ENCODE measurements at places on chromosomes 13 and 19.

- no peak for DNase-seq
Measured at GRCh38 chr13:55439450-55439849, 1701.3 kb upstream of the PRR20A start.

DNA sequence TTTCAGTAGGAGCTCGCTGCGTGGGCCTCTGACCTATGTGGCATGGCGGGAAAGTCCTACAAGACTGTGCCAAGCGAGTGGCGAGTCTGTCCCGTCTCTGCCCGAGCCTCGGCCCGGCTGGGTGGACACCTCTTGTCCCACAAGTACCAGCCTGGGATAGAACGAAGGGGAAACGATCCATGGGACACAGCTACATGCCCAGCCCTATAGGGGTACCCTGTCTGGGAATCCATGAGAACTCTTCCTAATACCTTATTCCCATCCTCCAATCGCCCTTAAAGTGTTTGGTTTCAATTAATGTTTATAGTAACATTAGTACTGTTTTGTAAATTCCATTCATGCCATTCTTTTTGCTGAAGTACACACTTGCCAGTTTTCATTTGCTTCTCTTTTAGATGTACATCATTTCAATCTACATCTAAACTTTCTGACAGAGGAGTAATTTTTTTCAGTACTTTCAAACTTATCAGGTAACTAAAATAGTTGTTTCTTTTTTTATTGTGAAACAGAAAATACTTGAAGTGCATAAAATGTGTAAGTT lies 667 bp upstream of the ZNF790 start:
- DNase-seq: no peak

DNA sequence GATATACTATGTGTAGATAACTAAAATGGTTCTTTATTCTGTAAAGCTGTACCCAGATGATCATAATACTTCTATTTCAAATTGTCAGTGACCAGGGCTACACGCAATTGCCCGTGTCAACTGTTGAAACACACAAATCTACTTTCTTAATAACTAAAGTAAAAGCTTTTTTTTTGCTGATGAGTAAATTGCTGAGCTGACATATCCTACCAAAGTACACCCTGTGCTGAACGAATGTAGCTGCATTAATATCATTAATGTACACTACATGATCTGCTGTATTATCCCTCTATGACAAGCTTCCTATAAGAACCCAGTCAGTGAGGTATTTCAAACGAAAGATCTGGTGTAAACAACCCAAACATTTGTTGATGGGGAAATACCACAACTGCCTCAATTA lies 827.2 kb upstream of the ATXN8OS start:
- DNase-seq: no peak

- DNase-seq: no peak
Measured at GRCh38 chr19:30406220-30407067, 34.3 kb downstream of the ZNF536 start.

DNA sequence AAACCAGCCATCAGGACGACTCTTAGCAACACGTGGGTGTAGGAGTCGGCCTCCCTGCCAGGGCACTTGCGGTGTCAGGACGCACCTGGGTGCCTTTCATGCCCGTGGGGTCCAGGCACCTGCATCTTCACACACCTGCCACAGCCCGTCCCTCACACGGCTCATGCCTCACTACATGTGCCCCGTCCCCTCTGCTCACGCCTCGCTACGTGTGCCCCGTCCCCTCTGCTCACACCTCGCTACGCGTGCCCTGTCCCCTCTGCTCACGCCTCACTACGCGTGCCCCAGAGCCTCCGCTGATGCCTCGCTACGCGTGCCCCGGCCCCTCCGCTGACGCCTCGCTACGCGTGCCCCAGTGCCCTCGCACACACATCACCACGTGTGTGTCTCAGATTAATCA lies 58.0 kb upstream of the F7 start:
- no peak for DNase-seq

GRCh38 chr13:29722415-29722814 lies 126.9 kb upstream of the SLC7A1 start:
- DNase-seq: no peak

- DNase-seq: no peak
Measured at GRCh38 chr13:104106705-104107393, 1040.6 kb upstream of the SLC10A2 start.

GRCh38 chr13:97726664-97727280 lies 226.7 kb upstream of the IPO5 start:
- DNase-seq: peak; percentile 15

GRCh38 chr13:40317980-40318327 lies 348.5 kb downstream of the FOXO1 start:
- no peak for DNase-seq

DNA sequence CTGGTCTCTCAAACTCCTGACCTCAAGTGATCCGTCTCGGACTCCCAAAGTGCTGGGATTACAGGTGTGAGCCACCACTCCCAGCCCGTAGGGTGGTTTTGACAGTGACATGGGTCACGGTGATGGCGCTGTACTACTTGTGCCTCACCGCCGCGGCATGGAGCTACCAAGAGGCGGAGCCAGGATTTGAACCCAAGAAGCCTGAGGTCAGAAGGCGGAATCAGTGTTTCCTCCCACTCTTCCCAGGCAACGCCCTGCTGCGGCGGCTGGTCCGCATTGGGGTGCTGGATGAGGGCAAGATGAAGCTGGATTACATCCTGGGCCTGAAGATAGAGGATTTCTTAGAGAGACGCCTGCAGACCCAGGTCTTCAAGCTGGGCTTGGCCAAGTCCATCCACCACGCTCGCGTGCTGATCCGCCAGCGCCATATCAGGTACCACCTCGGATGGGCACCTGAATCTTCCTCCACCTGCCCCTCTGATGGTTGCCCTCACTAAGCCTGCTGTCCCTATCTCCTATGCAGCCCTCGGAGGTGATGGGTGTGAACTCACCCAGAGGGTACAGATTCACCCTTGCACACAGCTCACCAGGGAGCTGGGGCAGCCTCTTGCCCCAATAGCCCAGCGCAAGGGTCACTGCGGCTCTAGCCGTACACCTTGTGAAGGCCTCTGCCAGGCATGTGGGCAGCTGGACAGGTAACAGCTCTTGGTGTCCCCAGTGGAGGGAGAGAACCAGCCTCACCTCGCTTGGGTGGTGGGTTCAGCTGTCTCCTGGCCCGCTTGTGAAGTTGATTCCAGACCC lies 5.6 kb downstream of the RPS9 start:
- no peak for DNase-seq

DNA sequence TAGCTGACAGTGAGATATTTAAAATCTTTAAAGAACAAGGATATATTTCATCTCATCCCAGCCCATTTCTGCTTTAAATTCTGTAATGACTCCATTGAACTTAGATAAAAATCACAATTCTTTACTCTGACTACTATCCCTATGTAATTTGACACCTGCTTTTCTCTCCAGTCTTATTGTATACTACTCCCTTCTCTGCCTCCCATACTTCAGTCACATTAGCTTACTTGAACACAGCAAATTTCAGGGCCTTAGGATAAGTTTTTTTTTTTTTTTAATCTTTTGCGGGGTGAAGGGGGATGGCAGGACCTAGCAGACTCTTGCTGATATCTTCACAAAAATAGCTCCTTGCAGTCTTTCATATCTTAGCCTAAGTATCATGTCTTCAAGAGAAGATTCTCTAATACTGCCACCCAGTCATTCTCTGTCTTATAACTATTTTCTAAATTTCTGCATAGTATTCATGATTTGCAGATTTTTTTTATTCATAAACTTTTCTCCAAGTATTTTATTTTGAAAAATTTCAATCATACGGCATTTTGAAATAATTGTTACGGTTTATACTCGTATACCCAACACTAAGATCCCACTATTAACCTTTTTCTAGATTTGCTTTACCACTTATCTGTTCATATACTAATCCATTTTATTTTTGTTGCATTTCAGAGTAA lies 151.4 kb downstream of the PCCA start:
- no peak for DNase-seq

- no peak for DNase-seq
Measured at GRCh38 chr13:45781553-45782326, 69.8 kb downstream of the SIAH3 start.

DNA sequence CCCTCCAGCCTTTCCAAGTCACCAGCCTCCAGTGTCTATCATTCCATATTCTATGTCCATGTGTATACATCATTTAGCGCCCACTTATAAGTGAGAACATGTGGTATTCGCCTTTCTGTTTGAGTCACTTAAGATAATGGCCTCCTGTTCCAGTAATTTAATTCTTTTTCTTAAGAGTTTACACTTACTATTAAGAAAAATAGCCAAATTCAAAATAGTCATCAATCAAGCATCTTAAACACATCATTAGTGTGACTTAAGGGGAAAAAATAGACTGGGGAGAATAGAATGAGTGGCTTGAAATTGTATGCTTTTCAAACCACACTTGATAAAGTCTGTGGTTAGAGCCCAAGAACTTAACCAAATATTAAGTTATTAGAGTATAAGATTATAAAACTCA lies 248.0 kb downstream of the MAB21L1 start:
- no peak for DNase-seq

- DNase-seq: peak; percentile 27
Measured at GRCh38 chr13:104571161-104571892, 1505.1 kb upstream of the SLC10A2 start.

DNA sequence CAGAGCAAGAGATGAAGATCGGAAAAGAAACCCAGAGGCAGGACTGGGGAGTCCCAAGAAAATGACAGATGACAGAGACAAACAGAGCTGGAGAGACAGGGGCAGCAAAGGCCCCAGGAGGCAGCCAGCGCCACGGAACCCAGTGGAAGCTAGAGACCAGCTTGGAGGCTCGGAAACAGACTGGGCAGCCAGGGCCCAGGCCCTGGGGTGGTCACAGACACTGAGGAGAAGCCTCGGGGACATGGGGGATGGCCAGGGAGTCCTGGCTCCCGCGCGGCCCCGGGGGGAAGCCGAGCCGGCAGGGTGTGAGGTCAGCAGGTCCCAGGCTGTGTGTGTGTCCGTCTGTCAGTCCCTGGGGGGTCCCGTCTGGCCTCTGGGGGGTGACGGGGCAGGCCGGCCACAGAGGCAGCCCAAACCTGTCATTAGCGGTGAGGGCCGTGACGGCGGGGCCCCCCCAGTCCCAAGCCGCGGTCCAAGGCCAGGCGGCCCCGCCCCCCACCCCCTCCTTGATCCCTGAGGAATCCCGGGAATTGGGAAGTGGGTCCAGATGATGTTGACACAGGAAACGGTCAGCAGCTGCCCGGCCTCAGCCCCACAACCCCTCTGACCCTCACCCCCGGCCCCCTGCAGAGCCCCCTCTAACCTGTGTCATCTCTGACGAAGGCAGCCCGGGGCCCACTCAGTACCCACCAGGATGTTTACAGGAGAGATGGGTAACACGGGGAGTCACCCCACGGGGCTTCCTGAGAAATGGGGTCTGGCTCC lies 2.5 kb upstream of the TMEM190 start:
- no peak for DNase-seq

DNA sequence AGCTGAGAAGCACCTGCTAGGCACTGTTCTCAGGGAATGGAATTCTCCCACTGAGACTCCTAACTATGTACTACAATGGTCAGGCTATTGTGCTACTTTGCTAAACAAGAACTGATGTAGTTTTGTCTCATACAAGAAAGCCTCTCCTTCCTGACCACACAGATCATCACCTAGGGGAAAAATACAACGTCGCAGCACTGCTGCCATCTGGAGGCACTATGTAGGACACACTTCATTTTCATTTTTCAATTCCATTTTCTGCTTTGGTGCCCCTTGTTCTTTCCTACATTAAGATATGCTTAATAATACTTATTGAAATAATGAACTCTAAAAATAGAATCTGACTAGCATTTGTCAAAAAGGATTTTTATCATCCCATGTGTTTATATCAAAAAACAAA lies 21.1 kb downstream of the PROSER1 start:
- peak; percentile 6 for DNase-seq

DNA sequence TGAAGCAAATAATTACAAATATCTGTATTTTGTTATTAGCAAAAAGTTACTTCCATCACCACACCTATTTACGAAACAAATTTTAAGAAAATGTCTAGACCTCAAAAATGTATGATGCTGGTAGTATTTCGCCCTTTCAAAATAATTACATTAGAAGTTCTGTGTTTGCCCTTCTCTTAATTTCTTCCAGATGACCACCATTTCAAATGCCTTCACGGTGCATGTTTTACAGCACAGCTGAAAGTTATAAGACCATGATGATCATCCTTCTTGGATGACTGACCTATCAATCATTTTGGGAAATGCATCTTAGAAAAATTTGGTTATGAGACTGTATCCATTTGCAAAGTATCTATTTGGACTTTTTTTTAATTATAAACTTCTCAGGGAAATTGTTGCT lies 390.8 kb downstream of the SLITRK6 start:
- peak; percentile 30 for DNase-seq

GRCh38 chr13:106752584-106753170 lies 184.7 kb upstream of the ARGLU1 start:
- DNase-seq: no peak

DNA sequence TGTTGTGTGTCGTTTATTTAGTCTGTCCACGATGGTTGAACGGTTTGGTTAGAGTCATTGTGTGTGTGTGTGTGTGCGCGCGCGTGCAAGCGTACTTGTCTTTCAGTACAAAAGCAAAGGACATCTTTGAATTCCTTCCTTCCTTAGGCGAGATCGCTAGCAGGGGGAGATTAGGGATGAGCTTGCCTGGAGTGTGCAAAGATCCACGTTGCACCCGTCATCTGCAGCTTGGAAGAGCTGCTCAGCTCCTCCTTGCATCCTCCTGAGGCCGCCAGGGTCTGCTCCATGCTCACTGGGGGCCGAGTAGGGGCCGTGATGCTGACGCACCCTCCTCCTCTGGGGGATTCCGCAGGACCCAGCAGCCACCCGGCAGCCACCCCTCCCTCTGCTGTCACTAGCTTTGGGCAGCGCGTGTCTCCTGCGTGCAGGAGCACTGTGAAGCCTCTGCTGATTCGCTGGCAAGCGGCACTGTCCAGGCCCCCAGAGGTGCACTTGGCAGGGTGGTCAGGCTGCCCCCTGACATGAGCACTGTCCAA lies 137.3 kb downstream of the KDM4B start:
- DNase-seq: no peak

GRCh38 chr13:72537395-72537780 lies 190.0 kb downstream of the MZT1 start:
- no peak for DNase-seq

DNA sequence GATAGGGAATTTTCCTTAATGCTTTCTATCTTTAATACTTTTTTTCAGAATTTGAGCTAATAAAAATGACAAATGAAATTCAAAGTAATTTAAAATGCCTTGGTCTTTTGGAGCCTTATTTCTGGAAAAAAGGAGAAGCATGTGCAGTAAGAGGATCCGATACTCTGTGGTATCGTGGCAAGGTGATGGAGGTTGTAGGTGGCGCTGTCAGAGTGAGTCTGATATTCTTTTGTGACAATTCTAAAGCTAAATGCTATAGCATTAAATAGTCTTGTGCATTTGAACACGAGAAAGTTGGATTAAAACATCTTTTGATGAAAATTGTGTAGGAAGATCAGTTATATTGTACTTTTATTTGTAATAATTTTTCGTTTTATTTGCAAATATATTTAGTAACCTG lies 95.0 kb downstream of the RNF17 start:
- no peak for DNase-seq
